ENCODE measurements at places on chromosomes 11 and 22.
A peak's percentile ranks its signal among the peaks of the same experiment; 100 is the strongest.

DNA sequence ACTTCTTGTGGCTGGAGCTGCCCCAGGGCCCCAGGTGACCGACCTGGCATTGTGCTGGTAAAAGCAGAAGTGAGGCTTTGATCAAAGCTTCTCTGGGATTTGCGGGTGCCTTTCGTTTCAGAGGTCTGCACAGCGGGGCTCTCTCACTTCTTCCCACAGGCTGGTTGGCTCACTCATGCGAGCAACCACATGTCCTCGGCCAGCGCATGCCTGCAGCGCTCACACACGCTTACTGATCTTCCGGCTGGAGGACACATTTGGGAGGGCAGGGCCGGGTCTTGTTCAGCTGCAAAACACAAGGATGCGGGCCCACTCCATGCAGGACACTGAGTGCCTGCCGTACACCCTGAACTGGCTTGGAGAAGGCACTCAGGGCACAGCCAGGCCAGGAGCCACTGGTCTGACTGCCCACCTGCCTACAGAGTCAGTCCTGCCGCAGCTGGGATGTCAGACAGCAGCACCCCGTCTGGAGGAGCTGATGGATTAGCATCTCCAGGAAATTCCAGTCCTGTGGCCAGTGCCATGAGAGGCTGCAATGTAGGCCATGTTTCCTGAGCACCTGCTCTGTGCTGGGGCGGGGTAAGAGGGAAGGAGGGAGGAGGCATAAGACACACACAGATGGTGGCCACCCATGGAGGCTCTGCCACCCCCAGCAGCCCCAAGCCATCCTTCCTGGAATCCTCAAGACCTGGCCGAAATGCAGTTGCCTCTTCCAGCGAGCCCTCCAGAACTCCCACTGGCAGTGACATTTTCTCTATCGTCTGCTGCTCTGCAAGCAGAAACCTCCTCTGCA lies 1383.2 kb downstream of the BRD1 start:
- no peak for DNase-seq

DNA sequence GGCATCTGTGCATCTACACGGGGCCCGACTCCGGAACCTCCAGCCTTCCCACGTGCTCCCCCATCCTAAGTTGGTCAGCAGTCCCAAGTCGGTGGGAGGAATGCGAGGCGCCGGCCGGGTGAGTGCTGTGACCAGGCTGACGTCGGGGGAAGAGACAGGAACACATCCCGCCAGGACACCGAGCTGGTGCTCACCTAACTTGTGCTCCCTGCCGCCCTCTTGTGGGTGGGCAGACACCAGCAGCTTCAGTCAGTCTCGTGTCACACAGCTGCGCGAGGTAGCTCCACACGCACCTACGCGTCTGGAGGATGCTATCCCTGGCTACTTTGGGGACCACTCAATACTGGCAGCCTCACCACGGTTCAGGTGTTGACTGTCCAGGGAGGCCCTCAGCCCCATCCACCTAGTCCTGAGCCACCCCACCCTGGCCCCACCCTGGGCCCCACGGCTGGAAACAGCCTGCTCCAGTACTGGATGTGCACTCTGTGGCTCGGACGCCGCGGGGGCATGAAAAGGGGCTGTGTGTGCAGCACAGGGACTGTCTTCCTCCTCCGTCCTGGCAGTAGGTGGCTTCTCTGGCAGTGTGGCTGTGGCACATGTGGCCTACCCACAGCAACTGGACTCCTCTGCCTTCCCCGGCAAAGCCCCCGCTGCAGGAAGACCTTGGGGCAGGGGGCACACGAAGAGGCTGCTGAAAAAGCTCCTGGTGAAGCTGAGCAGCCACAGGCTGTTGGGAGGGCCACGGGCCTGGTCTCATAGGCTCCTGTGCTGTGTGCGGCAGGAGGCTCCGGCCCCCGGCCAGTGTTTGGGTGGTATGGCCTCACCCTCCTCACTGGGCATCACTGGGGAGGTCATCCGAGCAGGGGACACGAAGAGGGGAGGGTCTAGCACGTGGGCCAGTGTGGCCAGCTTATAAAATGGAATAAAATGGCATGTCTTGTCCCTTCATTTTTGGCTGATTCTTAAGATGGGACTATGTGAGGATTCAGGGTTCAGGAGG lies 11.2 kb upstream of the BID start:
- no peak for DNase-seq

GRCh38 chr22:47793304-47794101 lies 1031.1 kb downstream of the TBC1D22A start:
- DNase-seq: no peak

GRCh38 chr11:128240546-128240945 lies 346.8 kb downstream of the ETS1 start:
- peak; percentile 96 for DNase-seq

GRCh38 chr11:45752106-45752505 lies 52.8 kb upstream of the SLC35C1 start:
- DNase-seq: no peak

- no peak for DNase-seq
Measured at GRCh38 chr22:49168219-49168813, 659.4 kb downstream of the BRD1 start.

GRCh38 chr11:92457250-92457649 lies 232.6 kb downstream of the FAT3 start:
- DNase-seq: peak; percentile 19

GRCh38 chr11:11022125-11022730 lies 164.4 kb upstream of the ZBED5 start:
- peak; percentile 63 for DNase-seq

DNA sequence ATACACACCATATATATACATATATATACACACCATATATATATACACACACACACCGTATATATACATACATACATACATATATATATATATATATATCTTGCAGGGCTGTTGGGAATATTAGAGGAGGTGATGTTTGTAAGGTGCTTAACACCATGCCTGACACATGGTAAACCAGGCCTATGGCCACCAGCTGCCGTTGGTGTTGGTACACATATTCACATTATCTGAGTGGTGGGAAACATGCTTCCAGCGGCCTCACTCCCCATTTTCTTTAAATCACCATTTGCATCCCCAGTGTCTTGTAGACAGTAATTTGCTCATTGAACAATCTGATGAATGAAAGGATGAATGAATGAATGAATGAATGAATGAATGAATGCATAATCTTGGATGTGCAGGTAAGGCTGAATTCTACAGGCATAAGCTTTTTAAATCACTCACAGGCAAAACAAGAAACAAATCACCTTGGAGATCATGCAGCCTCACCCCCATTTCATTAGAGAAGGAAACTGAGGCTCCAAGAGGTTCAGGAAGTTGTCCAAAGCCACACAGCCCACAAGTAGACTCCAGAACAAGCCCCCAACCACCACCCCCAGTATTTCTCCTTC lies 527.8 kb downstream of the MIAT start:
- no peak for DNase-seq

GRCh38 chr22:37088108-37088605 lies 21.4 kb downstream of the TMPRSS6 start:
- no peak for DNase-seq

GRCh38 chr11:9362393-9362863 lies 22.0 kb upstream of the IPO7 start:
- no peak for DNase-seq

- peak; percentile 97 for DNase-seq
Measured at GRCh38 chr11:5367448-5368074, 16.1 kb upstream of the OR51M1 start.

DNA sequence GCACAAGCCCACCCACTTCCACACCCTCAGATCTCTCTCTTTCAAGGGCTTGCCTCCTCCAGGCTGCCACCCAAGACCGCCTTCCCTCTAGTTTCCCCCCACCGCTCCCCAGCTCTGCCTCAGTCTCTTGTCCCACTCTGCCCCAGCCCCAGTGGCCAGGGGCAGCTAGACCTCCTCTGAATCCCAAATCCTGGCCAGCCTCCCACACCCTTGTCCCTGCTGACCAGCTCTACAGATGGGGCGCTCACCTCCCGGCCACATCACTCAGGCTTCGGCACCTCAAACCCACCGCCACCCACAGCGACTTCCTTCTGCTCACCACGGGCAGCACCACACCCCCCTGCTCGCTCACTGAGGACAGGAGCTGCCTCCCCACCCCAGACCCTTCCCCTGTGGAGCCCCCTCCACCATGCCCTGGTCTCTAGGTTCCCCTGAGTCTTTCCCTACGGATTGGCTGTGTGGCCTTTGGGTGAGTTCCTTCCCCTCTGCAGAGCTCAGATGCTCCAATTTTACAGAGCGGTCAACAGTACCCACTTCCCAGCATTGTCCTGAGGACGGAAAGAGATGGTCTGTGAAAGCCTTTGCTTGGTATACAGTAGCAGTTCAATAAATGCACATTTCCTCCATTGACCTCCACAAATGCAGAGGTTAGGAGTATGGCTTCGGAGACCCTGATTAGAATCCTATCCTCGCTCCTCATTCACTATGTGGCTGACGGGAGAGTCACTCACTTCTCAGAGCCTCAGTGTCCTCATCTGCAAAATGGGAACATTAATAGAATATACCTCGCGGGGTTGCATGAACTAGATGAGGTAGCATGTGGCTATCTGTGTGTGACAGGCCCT lies 11.5 kb upstream of the SPI1 start:
- no peak for DNase-seq

Data from fibroblast of the aortic adventitia (primary cell).